ENCODE measurements at places on chromosomes 5 and 9.

- no peak for DNase-seq
These were observed 77.3 kb upstream of the LARP1 start for GRCh38 chr5:154677921-154678320.

DNA sequence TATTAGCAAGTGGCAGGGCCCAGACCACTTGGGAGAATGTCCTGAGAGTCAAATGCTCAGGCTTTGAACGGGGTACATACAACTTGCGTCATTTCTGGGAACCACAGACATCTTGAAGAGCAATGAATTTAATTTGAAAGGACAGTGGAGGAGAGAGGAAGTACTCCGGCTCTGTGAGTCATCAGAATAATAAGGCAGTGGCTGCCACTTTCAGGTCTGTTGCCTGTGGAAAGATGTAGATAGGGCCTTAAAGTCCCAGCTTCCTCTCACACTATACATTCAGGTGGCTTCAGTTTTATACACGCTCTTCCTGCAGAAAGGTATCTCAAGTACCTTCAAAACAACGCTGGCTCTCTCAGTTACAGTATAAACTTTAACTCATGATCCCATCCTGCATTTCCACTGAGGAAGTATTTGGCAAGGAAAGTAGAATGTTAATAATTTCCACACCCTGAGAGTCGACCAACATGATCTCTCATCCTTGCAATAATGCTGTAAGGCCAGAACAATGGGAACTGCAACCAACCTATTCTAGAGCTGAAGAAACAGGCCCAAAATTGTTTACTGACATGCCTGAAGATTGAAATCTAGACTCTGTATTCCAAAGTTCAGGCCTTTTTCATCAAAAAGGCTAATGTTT, 6.8 kb upstream of the PRUNE2 start:
- DNase-seq: peak; percentile 31

- DNase-seq: peak; percentile 38
These were observed 133.3 kb downstream of the PCSK5 start for GRCh38 chr9:76023715-76024195.

- DNase-seq: no peak
These were observed 410.2 kb downstream of the PSAT1 start for GRCh38 chr9:78707080-78707479.

DNA sequence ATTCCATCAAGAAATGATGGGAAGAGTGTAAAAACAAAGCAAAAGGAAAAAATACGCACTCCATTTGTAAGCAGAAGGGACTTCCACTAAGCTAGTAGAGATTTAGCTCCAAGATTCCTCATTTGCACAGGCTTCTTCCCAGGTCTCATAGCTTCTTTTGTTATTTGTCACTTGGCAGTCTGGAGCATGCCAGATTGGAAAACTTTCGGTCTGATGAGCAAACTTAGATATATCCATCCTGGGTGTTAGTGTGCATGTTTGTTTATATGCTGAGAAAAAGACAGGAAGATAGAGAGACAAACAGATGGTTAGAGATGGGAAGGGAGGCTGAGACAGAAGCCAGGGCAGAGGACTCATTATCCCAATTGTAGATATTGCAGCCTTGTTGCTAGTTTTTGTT, 1644.5 kb upstream of the NUDT12 start:
- DNase-seq: no peak

- no peak for DNase-seq
These were observed 473.9 kb downstream of the NR2F1-AS1 start for GRCh38 chr5:93107141-93107540.

- no peak for DNase-seq
These were observed 64.2 kb upstream of the CDKN2B start for GRCh38 chr9:22073349-22073748.

DNA sequence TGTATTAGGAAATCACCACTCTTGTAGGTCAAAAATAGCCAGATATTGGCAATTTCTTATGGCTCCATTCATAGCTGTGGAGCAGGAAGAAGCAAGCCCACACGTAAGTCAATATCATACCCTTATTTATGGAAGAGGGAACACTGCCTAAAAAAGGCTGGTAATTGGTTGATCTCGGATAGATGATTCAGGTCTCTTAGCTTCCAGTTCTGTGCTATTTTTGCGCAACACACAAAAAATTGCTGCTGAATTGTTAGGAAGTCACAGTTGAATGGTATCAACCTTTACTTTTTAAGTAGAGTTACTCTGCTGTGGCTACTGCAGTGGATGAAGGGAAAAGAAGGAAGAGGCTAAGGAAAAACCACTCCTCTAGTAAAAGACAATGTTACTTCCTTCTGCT, 168.8 kb downstream of the ARHGAP26 start:
- no peak for DNase-seq

- DNase-seq: no peak
These were observed 205.0 kb upstream of the IER5L start for GRCh38 chr9:129383019-129383560.

GRCh38 chr9:1639166-1639565, 376.0 kb upstream of the SMARCA2 start:
- no peak for DNase-seq

DNA sequence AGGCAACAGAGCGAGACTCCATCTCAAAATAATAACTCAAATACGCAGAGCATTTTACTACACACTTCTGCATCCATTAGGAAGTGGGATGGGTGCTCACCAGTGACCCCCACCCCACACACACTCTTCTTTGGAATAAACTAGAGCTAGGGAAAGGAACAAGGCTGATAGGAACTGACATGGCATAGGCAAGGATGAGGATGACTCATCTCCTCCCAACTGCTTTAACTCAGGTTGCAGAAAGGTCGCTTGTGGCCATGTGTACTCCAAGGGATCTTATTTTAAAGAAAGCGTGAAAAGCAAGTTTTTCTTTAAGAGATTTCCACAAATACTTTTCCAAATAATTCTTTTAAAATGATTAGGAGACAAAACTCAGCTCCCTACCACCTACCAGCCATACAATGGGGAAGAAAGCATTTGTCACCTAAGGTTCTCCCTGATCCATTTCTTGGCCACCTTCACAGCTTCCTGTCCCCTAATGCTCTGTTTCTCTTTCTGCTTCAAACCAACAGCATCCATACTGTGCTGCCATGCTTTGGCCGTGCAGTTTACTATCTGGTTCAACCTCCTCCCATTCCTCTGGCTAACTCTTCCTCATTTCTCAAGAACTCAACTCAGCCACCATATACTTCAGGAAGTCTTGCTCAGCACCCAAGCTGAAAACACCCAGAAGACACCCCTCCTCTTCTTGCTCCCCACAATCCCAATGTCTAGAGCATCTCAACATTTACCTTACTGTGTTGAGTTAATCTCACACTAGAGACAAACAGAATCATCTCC, 211.9 kb downstream of the ACTL7B start:
- DNase-seq: no peak

DNA sequence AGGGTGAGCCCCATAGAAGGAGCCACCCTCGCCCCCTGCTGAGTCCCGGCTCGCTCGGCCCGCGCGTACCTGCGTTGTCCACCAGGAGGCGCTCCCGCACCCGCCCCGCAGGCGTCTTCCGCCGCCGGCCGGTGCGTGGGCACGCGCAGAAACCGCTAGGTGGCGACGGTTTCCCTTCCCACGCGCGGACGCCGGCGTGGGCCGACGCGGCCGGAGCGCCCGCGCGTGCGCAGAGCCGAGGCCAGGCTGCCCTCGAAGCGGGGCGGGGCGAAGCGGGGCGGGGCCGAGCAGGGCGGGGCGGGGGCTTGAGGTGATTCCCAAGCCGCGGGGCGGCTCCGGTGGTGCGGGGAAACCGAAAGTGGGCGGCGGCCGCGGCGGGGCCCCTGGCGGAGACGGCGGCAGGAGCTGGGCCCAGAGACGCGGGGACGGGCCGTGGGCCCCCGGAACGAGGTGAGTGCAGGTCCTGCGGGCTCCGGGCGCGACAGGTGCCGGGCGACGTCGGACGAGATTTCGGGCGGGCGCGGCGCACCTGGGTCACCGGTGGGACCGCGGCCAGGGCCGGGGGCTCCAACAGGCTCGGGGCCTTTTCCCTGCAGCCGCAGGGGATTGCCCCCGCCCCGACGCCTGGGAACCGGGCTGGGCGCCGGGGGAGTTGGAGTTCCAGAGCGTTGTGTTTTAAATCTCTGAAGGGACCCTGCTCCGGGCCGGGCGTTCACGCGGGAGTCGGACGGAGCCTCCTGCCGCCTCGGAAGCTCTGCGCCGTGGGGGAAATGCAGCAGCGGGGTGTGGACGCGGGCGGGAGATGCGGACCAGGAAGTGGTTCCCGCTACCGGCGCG, at the start of gene TDRD7:
TDRD7 (plus strand) TSS at position 308 of the 837 bp plus-strand sequence. CDS start 16,370 bp downstream, outside the sequence.
- peak; percentile 86 for DNase-seq

GRCh38 chr5:97167435-97167834, 15.6 kb downstream of the RIOK2 start:
- DNase-seq: peak; percentile 46

DNA sequence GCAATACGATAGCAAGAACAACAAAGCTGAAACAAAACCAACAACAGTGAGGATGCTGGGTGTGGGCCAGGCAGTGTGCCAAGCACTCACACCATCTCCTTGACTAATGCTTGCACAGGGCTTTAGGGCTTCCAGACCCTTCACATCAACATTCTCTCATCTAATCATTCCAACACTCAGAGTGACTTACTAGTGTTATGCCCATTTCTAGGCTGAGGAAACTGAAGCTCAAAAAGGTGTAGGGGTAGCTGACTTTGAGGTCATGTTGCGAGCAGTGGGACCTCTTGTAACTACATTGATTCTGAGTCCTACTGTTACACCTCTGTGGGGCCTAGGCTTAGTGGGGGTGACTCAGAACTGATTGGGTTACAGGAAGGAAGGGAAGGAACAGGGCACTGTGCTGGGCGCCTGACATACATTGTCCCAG, 9.7 kb downstream of the ANGPTL2 start:
- DNase-seq: no peak

DNA sequence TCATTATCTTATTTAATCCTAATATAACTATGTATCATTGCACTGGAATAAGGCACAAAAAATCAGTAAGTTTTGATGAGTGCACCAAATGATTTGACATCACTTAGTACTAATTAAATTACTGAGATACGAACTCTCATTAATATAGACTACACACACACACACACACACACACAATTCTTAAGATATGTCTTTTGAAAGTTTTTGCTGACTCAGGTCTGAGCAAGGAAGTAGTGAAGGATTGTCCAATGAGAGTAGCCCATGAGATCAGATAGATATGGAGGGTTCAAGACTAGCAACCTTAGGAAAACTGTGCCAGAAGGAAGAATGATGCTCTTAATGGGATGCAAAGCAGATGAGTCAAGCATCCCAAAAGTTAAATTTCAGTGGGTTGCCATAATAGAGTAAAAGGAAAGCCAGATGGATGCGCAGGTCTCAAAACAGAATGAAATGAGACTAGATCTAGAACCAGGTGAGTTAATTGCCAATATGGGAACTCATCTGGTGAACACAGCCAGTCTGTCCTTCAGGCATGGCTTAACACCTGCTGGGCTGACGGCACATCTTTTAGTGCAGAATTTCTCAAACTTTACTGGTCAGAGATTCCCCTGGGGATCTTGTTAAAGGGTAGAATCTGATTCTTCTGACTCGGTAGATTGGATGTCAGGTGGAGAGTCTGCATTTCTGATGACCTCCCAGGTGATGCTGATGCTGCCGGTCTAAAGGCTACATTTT, 197.0 kb upstream of the NR4A3 start:
- no peak for DNase-seq

GRCh38 chr5:140694276-140694675, 3.0 kb downstream of the HARS2 start:
- no peak for DNase-seq

- peak; percentile 76 for DNase-seq
These were observed 8.4 kb downstream of the SMARCA2 start for GRCh38 chr9:2023532-2023931.

- DNase-seq: no peak
These were observed 138.0 kb downstream of the GAPVD1 start for GRCh38 chr9:125399666-125400065.

DNA sequence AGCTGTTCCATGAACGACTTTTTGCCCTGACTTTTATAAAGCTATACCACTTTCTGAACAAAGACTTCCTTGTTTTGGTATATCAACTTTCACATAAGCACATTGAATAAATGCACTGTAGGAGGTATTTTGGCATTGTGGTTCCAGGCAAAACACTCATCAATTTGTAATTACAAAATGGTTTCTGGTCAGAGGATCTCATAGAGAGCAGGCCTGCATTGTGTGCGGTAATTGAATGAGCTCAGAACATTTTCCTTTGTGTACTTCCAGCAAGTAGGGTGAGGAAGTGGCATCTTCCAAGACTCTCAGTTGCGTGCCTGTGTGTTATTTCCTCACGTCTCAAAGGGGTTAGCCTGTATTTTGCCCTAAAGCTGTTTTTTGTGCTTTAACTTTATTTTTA, 89.2 kb downstream of the PDE6A start:
- DNase-seq: no peak

GRCh38 chr9:76109953-76110352, 219.5 kb downstream of the PCSK5 start:
- DNase-seq: no peak

DNA sequence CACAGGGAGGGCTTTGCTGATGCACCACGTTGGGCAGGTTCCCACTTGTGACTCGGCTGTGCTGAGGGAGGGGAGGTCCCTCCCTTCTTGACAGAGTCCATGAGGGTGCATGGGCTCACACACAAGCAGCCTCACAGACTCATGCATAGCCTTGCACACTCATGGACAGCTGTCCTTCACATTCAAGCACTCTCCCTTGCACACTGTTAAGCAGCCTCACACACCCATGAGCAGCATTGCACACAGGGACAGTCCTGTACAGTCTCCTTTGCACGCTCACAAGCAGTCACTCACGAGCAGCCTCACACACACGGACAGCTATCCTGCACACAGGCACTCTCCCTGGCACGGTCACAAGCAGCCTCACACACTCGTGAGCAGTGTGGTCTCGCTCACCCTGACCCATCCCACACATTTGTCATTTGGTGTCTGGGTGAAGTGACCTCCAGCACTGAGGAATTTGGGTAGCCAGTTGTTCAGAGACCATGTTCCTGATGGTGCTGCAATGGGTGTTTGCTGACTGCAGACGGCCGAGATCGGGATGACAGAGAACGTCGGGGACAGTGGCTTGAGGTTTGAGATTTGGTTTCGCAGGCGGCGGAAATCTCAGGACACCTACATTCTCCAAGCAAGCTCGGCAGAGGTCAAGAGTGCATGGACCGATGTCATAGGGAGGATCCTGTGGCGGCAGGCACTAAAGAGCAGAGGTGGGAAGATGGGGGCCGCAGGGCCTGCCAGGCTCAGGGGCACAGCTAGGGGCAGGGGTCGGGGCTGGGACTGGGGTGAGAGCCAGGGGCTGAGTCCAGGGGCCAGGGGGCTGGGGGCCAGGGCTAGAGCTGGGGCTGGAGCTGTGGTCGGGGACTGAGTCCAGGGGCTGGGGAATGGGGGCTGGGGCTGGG, 17.7 kb upstream of the LRRC14B start:
- DNase-seq: no peak

DNA sequence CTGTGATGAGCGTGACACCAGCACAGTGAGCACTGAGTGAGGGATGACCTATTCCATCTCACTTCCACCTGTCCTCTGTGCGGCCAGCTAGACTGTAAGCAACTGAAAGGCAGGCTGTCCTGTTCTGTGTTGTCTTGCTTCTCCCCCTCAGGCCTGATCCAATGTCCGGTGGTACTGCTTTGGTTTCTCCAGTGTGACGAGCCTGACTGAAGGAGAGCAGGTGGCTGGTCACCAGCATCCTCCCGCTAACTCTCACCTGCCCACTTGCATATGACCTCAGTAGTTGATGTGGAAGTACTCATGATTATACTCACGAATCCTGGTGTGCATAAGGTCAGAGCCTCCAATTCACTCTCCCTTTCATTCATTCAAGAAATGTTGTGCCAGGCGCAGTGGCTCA, 2.4 kb upstream of the SLC27A4 start:
- no peak for DNase-seq

- DNase-seq: no peak
These were observed 9.2 kb upstream of the IL7R start for GRCh38 chr5:35847491-35847890.
